Hepatocyte (in vitro differentiated cells): ENCODE measurements at places on chromosomes 13 and 19. TPM values are rescaled to one million over a fixed set of nuclear protein-coding genes. Genes with fewer than 3 reads are reported as not detected.
A peak's percentile ranks its signal among the peaks of the same experiment; 100 is the strongest.

GRCh38 chr19:30385666-30386065 is 13.5 kb downstream of the ZNF536 start:
- no peak for DNase-seq

- DNase-seq = no peak
These were observed 60.9 kb downstream of the FOXO1 start for GRCh38 chr13:40605573-40605972.

DNA sequence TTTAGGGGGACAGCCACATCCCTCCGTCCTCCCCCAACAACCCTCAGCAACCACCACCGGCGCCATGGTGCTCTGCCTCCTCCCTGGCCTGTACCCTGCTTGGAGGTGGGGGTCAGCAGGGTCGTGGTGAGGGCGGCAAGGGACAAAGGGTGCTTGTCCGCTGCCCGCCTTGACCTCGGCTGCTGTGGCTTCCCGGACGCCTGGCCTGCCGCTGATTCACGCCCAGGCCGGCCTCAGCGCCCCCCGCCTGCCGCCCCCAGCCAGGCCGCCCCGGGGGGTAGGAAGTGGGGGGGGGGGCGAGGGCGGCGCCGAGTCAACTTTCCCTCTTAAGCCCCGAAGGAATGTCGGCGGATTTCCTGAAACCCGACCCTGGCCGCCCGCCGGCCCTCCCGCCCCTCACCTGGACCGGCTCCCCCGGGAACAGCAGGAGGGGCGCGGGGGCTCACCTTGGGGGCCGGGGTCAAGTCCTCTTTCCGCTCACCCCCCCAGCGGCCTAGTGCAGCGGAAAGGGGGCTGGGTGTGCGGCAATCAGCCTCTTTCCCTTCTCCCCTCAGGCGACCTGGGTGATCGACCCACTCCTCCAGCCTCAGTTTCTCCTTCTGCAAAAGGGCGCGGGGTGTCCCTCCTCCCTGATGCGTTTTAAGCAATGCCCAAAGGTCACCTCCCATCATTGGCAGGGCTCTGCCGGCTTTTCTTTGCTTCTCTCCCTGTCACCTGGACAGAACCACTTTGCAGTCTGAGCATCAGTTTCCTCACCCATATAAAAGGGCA is 1.9 kb upstream of the TMEM59L start:
- DNase-seq = no peak

GRCh38 chr19:46759817-46760333 is 13.6 kb upstream of the STRN4 start:
- no peak for DNase-seq

IGFL1 gene
- total RNA-seq = not detected in 2 replicates

- peak; percentile 44 for DNase-seq
These were observed 207.5 kb downstream of the KCNRG start for GRCh38 chr13:50222569-50223332.

LILRB4 gene
- total RNA-seq = not detected in 2 replicates

ATP8A2 gene
- 1.6 and 2.1 TPM in 2 replicates for total RNA-seq

ZSCAN4 gene
- 0.12 TPM in 1 of 2 replicates, not detected in the other for total RNA-seq

FRY gene
- 3.7 and 6.4 TPM in 2 replicates for total RNA-seq

- no peak for DNase-seq
These were observed 14.3 kb upstream of the ZNF541 start for GRCh38 chr19:47587295-47587694.

DNA sequence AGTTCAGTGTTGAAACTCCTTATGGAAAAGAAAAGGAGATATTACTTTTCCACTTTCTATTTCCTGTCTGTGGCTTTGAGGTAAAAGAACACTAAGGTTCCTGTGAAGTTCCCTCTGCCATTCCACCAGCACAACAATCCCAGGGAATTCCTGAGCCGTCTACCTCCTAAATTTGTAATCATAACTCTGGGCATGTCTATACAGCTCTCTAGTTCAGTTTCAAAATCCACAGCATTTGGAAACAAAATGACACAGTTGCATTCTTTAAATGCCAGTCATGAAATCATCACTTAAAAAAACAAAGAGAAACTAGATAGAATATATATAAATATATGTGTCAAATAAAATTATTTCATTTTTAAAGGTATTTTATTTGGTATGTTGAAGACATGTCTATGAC is 9.0 kb upstream of the THSD1 start:
- DNase-seq = no peak

DNA sequence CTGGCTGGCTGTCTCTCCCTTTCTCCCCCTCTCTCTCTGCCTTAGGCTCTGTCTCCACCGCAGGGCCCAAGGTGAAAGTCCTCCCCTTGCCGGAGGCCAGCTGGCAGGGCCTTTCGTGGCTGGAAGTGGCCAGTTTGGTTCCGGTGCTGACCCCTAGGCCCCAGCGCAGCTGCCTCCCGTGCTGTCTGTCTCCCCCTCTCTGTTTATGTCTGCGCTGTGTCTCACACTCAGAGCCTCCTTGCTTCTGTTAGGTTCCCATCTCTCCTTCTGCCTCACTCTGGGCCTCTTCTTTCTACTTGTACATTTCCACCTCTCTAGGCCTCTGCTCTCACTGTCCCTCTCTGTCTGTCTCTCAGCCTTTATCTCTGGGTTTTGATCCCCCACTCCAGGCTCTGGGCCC is 13.1 kb downstream of the CCDC97 start:
- peak; percentile 51 for DNase-seq

GRCh38 chr19:8120636-8121480 is 28.5 kb downstream of the FBN3 start:
- DNase-seq = no peak

DNA sequence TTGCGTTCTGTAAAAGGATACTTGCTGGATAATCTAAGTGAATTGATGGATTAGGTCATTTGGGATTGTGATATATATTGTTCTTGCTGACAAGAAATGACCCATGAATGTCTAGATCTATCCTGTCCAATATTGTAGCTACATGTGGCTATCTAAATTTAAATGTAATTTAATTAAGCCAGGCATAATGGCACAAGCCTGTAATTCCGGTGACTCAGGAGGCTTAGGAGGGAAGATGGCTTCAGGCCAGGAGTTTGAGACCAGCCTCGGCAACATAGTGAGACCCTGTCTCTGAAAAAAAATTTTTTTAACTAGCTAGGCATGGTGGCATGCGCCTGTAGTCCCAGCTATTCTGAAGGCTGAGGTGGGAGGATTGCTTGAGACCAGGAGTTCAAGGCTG is 39.3 kb upstream of the AKAP11 start:
- DNase-seq = no peak

- no peak for DNase-seq
These were observed 753.6 kb downstream of the LIG4 start for GRCh38 chr13:107461751-107462150.

DNA sequence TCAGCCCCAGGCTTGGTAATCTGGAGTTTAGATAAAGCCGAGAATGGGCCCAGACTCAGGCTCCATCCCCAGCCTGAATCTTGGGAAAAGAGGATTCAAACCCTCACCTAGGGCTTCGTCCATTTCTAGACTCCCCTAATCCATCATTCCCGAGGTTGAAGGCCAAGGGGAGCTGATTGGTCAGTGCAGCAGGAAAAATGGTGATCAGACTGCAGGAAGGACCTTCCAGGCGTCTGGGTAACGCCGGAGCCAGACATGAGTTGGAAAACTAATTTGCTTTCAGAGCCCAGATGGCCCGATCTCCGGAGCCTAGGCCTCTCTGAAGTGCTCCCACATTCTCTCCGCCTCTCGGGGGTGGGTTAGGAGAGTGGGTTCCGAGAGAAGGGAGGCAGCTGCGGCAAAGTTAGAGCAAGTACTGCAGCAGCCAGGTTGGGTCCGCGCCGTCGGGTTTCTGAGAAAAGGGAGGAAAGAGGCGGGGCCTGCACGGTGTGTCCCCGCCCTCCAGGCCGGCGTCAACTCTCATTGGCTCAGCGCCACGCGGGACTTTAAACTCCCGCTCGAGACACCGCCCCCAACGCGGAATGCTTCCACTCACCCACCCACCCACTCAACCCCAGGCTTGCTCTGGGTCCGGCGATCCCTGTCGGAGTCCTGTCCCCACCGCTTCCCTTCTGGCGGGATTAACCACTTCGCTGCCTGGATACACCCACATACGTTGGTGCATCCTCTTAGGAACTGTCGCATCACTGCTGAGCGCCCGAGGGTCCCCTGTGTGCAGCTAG is 788 bp upstream of the RTBDN start:
- peak; percentile 51 for DNase-seq

GRCh38 chr13:43107780-43108179 is 84.4 kb downstream of the DNAJC15 start:
- no peak for DNase-seq

UBL3 gene
- 57.2 and 58.6 TPM in 2 replicates for total RNA-seq

- peak; percentile 60 for DNase-seq
These were observed 38.7 kb downstream of the NFIX start for GRCh38 chr19:13033819-13034611.

DNA sequence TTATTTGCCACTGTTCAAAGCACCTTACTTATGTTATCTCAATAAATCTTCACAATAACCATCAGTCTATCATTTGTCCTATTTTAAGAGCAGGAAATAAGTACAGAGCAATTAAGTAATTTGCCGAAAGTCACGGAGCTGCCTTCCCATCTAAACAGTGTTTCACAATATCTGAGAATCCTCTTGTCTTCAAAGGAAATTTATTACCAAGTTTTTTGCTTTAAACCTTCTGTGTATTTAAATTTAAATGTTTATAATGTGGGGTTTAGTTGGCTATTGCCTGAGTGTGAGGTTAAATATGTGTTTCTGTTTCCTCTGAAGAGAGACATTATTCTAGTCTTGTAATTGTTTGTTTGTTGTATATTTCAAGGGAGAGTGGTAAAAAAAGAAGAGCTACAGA is 633.1 kb downstream of the EFNB2 start:
- DNase-seq = no peak
